Memory B cell (primary cell): ENCODE measurements at places on chromosomes 4 and X.

DNA sequence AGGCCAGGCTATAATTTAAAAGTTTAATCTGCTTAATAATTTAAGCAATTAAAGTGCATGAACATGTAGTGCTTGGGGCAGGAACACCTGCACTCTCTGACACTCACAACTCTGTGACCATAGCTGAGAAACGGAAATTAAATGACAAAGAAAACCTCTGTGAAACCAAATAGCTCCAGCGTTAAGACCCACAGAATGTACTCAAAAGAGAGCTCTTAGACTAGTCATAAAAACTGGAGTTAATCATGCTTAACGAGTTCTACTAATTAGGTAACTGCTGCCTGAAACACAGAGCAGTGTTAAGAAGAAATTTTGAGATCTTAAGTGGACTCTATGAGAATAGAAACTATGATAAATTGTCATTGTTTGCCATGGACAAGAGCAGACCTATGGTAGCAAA, 174.4 kb upstream of the SPIN4 start:
- DNase-seq: no peak

DNA sequence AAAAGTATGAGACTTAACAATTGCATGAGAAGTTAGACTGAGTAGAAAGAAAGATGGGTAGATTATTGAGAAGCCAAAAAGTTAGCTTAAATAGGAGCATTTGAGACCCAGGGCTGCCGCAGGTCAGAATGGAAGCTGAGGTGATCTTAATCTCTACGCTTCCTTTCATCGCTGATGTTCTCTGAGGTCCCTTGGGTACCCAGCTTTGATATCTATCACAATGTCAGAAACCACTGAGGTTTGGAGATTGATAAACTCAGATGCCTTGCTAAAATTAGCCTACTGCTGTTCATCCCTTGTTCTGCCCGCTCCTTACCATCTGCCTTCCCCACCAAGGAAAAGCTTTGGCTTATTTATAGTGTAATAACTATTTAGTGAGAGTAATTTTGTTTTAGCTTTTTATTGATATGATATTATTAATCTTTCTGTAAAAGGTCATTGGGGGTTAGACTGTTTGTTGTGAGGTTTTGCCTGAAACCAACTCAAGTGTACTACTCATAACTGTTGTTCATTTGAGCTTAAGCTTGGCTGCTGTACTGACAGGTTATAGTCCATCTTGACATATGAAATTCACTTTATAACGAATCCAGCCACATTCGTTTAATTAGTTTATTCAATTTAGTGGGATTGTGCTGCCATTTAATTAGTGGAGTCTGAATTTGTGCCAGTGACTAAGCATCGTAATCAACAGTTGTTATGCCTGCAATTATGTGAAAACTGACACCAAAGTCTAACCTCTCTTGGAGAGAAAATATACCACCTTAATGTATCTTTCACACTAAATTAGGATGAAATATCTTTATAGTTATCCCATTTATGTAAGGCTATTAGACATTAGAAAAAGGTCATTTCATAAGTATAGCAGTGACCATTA, 15.1 kb downstream of the MCUB start:
- DNase-seq: no peak

DNA sequence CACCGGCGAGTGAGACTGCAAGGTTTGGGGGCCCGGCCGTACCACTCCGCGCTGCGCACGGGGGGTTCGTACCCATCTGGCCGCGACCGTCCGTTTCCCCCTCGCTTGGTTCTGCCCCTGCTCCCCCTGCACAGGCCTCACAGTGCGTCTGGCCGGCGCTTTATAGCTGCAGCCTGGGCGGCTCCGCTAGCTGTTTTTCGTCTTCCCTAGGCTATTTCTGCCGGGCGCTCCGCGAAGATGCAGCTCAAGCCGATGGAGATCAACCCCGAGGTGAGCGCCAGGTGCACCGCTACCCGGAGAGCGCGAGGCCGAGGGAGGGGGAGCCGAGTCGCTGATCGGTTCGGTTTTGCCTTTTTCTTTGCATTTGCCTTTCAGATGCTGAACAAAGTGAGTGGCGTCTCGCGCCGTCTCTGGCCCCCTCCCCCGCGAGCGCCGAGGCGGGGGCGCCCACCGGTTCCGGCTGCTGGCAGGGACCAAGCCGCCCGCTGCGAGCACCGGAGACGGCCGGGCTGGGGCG, at the start of gene UCHL1:
TSS of gene UCHL1 (plus strand) at position 189 of the 517 bp plus-strand sequence. CDS start at position 238, 49 bp downstream.
- no peak for DNase-seq

DNA sequence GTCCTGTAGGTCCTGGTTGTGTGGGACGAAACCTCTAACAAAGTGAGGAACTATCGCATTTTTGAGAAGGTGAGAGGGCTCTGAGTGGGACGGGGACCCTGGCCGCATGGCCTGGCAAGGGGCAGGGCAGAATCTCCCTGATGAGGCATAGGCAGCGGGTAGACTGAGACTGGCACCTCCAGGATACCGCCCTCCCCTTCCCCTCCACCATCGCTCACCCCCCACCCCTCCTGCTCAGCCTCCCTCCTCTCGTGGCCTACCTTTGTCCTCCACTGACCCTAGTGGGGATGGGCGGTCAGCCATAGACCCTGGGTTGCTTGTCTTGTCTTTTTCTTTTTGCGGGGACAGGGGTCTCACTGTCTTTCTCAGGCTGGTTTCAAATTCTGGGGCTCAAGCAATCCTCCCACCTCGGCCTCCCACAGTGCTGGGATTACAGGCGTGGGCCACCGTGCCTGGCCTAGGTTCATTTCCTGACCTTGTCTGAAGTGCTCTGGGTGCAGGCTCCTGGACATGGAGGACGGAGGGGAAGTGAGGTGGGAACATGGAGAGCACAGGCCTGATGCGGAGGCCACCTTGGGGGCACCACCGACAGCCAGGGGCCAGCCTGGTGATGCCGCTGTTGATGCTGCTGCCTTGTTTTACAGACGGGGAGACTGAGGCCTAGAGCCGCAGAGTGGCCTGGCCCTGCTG, 10.5 kb upstream of the ADD1 start:
- DNase-seq: no peak

- DNase-seq: no peak
Measured at GRCh38 chr4:6909970-6910339, 329 bp downstream of the TBC1D14 start.
